ENCODE measurements at places on chromosomes 13 and 19.

DNA sequence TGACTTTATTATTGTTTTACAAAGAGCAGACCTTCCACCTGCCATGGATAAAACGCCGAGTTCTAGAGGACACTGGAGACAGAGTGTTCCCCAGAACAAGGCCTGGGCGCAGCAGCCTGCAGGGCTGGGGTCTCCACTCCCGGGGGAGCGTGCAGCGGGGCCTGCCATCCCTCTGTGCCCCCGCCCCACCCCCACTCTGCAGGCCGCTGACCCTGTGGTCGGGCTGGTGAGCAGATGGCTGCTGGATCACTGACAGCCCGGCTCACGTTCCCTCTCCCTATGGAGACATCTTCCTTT is 8.6 kb upstream of the PTBP1 start:
- no peak for DNase-seq

DNA sequence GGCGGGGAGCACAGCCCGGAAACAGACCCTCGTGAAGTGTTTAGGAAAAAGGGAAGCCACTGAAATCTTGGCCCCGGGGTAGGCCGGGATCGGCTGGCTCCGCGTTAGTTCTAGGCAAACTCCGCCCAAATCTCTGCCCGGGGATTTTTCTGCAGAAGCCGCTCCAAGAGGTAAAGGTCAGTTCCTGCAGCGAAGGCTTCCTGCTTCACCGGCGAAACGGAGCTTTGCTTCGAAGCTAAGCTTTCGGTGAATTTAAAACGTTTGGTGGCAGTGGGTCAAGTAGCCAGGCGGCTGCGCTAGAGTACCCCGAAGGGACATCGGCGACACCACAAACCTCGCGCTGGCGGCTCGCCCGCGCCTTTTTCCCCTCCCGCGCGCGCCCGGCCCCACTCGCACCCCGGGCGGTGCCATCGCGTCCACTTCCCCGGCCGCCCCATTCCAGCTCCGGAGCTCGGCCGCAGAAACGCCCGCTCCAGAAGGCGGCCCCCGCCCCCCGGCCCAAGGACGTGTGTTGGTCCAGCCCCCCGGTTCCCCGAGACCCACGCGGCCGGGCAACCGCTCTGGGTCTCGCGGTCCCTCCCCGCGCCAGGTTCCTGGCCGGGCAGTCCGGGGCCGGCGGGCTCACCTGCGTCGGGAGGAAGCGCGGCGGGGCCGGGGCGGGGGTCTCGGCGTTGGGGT is 441 bp downstream of the GJB2 start:
- DNase-seq, result no peak

DNA sequence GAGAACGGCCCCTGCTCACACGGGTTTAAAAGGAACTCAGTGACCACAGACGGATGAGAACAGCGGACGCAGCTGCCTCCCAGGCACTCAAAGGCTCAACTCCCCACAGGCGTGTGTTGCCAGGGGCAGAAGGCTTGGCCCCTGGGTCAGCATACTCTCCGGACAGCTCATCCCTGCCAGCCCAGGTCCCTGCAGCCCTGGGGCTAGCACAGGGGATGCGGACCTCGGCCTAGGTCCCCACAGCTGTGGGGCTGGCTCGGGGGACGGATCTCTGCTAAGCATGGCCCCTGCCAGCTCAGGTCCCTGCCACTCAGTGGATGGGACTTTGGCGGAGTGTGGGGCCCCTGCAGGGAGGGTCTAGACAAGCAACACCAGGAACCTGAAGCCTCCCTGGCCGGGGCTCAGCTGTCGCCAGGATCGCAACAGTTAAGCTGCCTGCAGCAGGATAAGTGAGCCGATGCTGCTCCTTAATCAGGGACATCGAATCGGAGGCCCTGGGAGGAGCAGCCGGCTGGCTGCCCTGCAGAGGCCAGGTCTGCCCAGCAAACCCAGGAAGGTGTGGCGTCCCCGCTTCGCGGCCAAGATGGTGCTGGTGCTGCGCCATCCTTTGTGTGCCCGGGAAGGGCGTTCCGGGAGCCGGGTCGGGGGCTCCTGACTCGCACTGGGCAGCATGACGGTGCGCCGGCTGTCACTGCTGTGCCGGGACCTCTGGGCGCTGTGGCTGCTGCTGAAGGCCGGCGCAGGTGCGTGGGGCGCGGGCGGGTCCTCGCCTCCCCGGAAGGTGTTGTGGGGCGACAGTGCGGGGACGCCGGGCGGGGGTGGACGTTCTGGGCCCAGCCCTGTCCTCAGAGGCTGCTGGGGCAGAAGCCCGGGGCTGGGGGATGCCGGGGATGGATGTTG is 32.5 kb downstream of the MCF2L start:
- DNase-seq, result no peak

DNA sequence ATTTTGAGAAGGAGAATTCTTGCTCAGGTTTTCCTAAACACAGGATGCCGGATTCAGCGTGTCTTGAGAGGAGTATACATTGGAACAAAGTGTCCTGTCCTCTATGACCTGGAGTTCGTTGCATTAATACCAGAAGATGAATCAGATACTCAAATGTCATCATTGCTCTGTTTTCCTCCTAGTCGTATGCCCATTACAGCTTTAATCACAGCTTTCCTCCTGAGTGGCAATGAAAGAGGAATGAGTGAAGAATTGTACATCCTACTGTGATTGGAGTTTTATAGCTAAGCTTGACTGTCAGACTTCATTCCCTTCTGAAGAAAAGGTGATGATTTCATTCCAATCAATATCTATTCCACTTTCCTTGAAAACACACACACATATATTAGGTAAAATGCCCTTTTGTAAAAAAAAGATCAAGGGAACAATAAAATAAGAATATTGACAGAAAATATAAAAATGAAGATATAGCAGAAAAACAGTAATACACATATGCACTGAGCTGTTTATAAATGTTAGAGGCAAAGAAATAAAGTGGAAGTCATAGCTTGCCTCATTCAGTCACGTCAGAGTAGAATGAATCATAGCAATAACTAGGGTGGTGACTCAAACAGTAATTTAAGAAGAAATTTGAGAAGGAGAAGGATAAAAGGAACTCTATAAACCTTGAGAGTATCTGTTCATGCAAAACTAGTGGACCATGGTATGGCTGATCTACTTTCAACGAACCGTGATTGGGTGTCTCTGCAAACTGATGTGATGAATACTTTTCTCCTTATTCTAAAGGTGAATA is 501.5 kb downstream of the SUCLA2 start:
- no peak for DNase-seq

- DNase-seq, result no peak
Measured at GRCh38 chr13:66933994-66934393, 296.1 kb downstream of the PCDH9 start.

- no peak for DNase-seq
Measured at GRCh38 chr13:51721496-51721895, 82.5 kb downstream of the DHRS12 start.

Data from stimulated activated CD8-positive, alpha-beta memory T cell treated with anti-CD3 and anti-CD28 coated beads, Interleukin-4, amount 100 ng/mL, for 1 hour (primary cell).